Activated T-cell treated with anti-CD3 and anti-CD28 coated beads, Interleukin-2, amount 50 U/mL, for 72 hours (primary cell): ENCODE measurements at places on chromosomes 4 and X. TPM values are rescaled to one million over a fixed set of nuclear protein-coding genes. Genes with fewer than 3 reads are reported as not detected.

GRCh38 chr4:41887821-41888686, 47.2 kb upstream of the TMEM33 start:
- no peak for DNase-seq

DNA sequence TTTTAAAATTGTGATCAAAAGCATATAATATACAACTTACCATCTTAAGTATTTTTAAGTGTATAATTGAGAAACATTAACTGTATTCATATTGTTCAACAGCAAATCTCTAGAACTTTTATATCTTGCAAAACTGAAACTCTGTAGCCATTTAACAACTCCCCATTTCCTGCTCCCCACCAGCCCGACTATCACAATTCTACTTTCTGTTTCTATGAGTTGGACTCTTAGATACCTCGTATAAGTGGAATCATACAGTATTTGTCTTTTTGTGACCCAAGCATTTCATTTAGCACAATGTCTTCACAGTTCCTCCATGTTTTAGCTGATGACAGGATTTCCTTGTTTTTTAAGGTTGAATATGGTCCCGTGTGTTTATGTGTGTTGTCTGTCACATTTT, 106.0 kb downstream of the LRBA start:
- no peak for DNase-seq

Gene ZFP92
- total RNA-seq = 2.2 TPM

DNA sequence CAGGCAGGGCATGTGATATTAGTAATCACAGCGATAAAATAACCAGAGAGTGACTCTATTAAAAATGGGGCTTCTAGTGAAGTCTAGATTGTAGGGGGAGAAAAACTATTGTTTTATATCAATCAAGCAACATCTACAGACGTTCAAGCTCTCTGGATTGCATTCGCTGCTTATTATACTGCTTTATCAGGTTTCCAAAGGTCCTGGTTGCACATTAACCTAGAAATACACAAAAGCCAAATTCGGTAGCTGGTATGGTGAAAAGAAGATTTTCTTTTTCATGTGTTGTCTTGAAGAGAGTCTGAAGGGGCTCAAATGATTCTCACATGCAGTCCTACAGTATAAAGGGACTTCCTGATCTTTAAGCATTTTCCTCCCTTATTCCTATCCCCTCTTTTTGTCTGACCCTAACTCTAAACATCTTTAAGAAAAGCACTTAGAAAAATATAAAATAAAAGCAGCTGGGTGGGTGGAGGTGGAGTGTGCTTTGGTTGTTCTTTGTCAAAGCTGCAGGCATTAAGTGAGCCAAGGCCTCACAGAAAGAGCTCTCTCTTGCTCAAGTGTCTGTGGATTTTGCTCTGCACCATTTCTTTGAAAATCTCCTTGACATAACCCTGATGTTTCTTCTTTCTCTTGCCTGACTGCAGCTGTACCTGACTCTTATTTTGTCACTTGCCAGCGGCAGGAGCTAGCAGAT, 46.1 kb downstream of the MID1IP1 start:
- DNase-seq = no peak

GRCh38 chrX:44173219-44173618, 170.3 kb downstream of the EFHC2 start:
- DNase-seq = no peak

GRCh38 chr4:189305500-189305899, 635.2 kb upstream of the FRG1 start:
- DNase-seq = no peak

- no peak for DNase-seq
Measured at GRCh38 chrX:7891928-7892327, 35.3 kb downstream of the PNPLA4 start.

DNA sequence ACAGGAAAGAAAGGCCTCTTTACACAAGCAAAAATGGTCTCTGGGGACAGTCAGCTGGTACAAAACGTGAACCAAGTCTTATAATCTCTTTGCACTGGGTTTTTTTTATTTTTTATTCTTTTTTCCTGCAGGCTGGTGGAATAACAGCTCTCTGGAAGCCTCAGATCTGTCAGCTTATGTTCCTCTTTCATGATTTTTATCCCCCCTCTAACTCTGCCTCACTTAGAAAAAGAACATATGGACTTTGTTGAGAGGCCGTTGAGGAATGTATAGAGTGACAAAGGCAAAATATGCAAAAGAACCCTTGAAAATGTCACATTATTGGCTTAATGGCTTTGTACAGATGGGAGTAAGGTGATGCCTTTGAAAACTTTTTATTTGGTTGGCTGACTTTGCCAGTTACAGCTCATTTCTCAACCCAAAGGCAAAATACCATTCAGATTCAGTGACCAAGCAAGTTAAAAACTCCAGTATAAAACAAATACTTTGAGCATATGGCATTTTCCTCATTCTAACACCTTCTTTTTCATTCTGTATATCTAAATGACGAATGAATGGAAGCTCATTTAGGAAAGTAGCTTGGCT, 111.1 kb downstream of the RNF150 start:
- no peak for DNase-seq

DNA sequence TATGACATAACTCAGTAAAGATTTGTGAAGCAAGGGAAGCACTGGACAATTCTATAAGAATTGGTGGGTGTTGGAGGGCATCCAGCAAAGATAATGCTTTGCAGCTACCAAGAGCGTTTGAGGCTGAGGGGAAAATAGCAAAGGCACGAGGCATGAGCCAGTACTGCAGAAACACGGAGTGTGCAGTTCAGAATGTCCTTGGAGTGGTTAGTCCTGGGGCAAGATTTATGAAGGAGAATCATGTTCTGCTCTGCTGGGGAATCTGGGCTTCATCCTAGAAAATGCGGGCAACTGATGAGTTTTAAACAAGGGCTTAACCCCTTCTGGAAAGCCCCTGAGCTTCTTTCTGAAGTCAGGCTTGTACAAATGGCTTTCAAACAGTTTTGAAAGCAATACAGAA, 452.5 kb downstream of the IL15 start:
- no peak for DNase-seq

GRCh38 chrX:41382714-41383645, 49.0 kb downstream of the DDX3X start:
- DNase-seq = peak; percentile 43

Gene RPS6KA6
- total RNA-seq = 0.24 TPM

DNA sequence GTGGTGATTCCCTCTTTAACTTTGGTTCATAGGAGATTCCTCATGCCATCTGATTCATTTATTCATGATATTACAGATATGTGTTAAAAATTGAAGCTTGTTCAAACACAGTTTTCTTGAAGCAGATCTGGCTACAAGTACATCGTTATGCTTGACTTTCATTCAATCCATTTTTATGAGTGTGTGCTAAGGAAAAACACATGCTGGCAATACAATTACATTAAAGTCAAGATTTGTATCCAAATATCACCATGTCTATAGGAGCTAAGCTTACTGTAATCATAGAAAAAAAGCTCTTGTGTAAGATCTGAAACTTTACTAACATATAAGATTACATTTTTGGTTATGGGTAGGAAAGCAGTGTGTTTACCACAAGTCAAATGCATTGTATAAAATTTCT, 151.8 kb upstream of the FAT1 start:
- no peak for DNase-seq
